ENCODE measurements at places on chromosomes 1 and 21.

DNA sequence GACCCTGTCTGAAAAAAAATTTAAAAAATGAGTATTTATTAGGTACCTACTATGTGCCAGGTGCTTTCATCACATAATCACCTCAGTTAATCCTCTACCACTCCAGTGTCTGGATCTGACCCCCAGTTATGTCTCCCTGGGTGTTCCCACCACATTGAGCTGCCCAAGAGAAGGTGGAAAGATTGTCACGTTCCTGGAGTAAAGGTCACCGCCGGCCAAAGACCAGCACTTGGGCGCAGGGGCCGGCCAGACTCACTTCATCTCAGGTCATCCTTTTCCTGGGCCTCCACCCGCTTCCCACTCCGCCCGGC, 714 bp downstream of the PYCR2 start:
- no peak for DNase-seq

DNA sequence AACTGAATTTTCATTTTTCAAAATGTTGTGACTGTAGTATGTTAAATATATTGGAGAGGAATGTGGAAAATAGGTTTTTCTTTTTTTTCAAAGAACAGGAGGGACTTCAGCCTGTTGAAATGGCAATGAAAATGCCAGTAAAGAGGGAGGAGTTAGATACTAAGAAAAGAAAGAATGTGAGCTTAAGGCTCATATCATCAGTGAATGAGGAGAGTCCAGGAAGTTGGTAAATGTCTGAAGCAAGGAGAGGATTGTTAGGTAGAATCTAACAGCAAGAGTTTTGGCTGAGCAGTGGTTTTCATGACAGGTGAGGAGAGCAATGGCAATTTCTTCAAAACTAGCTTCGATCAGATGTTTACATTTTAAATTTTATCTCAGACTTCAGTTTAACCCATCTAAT, 43.0 kb downstream of the PLA2G4A start:
- no peak for DNase-seq

DNA sequence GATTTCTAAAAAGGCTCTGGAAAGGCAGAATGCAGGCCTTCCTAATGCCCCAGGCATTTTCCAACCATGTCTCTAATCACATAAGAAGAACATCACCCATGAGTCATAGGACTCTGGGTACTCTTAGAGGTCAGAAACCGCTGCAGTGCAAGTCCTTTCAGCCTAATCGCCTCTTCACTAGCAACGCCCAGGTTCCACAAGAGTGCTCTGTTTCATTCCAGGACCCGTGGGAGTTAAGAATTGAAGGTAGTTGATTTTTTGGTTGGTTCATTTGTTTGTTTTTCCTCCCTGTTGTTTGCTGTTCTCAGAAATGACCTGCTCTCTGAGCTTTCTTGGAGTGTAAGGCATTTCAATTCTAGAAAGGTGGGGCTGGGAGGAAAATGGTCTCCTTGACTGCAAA, 123.2 kb downstream of the NR5A2 start:
- DNase-seq: no peak

DNA sequence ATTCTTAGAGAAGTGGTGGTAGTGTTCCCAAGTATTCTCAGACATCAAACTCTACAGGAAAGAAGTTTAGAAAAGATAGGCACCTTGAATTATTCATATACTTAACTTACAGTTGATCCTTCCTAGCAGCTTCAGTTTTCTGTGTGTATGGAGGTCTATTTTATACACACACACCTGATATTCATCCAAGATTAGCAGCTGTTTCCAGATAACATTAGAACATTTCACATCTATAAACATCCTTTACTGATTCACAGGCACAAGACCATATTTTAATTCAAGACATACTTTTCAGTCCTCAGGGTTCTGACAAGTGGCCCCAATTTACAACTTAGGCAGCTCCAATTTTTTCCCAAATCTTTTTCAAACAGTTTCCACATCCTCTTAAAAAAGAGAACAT, 287.8 kb upstream of the USP25 start:
- DNase-seq: no peak

DNA sequence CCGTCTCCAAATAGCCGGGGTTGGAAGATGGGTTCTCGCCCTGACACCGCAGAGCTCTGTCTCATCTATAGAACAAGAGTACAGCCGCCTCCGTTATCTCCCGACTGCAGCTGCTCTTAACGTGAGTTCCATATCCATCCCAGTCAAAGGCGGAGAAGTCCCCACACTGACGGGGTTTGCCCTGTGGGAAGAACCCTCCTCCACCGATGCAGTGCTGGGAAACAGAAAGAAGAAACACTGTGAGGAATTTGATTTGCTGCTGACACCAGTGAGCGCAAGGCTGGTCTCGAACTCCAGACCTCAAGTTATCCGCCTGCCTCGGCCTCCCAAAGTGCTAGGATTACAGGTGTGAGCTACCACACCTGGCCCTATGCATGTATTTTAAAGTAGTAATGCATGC, 9.5 kb downstream of the ITLN2 start:
- no peak for DNase-seq

DNA sequence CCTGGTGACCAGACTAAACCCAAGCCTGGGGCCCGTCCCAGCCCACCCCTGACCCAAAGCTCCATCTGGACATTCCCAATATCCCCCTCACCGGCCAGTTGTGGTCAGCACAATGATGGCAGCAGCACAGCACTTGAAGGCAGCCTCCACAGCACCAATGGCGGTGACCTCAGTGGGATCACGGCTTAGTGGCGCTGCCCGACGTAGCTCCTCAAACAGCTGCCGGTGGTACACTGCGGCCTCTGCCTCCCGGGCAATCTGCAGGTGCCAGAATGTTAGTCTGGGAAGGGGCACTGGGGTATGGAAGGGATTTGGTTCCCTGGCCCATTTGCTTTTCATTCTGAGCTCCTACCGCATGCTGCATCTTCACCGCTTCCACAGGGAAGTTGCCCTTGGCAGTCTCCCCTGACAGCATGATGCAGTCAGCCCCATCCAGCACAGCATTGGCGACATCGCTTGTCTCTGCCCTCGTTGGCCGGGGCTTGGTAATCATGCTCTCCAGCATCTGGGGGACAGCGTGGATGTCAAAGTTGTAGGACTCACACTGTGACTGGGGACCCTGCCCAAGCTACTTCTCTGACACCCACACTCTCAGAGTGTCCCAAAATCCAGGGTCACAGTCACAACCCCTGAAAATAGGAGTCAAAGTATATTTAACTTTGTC, 8.0 kb downstream of the PKLR start:
- DNase-seq: no peak

DNA sequence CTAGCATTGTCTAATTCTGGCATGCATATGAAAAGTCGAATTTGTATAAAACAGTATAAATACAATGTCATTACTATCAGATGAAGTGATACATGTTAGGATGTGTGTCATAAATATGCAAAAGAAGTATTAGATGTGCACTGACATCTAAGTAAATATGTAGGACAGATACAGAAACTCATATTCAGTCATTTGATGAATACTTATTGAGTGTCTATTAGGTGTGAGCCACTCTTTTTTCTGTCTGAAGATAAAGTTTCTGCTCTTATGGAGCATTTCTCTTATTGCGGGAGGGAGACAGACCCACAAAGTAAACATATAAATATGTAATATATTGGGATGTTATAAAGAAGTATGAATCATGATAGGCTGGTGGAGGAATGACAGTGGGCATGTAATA, 426.6 kb upstream of the B3GALT2 start:
- DNase-seq: no peak

DNA sequence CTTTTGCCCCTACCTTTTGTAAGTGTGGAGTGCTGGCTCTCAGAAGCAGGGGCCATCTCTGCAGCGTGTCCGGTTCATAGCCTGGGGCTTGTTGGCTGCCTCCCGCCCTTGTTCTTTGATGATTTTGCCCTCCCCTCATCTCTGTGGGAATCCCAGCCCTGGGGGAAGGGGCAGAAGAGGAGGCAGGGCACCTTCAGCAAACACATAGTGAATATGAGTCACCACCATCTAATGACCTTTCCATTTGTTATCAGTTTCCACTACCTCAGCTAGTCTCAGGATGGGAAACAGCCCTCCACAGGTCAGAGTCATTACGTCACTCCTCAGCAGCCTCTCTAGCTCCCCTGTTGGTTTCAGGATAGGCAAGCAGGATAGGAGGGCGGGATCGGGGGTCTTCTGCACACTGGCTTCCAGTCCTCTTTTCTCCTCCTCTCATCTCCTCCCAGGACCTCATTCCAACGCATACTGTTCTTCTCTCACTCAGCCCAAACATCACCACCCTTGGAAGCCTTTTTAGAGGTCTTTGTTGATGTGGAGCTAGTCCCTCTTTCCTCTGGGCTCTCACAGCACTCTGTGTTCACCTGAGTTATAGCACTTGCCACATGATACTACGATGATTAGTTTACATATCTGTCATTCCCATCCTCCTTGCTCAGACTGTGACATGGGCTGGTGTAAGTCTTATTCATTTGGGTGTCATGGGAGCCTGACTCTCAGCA, 15.8 kb downstream of the GADD45A start:
- no peak for DNase-seq

GRCh38 chr1:51234721-51235425, 1.2 kb upstream of the RNF11 start:
- peak; percentile 71 for DNase-seq

GRCh38 chr1:91345395-91346005, 59.1 kb downstream of the HFM1 start:
- DNase-seq: no peak

DNA sequence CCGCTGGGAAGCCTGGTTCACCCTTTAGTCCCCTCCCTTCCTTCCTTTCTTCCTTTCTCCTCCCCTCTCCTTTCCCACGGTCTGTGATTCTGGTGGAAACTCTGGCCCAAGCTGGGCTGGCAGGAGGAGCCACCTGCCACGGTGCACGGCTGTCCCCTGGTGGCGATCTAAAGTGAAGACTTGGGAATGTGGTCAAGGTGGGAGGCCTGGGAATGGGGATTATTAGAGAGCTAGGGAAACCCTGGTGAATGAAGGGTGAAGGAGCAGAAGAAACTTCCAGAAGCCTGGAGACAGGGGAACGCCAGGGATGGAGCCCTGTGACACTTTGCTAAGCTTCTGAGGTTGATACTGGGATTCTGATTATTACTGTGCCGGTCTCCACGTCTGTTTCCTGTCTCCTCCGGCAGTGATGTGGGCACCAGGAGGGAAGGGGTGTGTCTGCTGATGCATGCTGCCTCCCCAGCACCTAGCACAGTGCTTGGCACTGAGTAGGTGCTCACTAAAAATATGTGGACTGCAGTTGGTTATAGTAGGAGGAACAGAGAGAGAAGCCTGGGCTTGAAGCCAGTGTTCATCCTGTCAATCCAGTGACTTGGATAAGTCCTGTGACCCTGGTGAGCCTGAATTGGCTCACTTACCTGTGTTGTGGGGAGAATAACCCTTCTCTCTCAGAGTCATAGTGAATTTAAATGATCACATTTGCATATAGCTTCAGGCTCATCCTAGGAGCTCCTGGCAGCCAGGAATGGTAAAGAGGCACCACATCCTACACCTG, 71.2 kb upstream of the NBPF3 start:
- peak; percentile 76 for DNase-seq

- DNase-seq: no peak
These were observed 785.2 kb upstream of the B3GALT2 start for GRCh38 chr1:193971595-193971994.

GRCh38 chr1:51627672-51628071, 10.8 kb downstream of the OSBPL9 start:
- no peak for DNase-seq

- DNase-seq: no peak
These were observed 136.4 kb downstream of the AKT3 start for GRCh38 chr1:243713470-243714186.

DNA sequence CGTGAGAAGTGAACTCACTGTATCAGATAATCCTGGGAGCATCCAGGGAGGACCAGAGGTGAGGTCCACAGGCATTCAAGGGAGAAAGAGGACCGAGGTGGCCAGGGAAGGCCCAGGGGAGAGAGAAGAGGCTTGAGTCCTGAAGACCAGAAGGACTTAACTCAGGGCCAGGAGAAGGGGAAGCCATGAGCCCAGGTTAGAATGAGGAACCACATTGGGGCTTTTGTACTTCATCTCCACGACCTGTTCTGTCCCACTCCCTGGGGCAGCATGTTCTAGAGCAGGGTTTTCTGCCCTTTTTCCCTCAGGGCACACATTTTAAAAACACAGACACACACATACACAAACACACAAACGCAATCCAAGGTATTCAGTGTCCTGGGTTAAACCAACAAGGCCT, 8.4 kb downstream of the LGR6 start:
- DNase-seq: no peak

GRCh38 chr1:232648316-232648715, 18.4 kb upstream of the SIPA1L2 start:
- DNase-seq: no peak

GRCh38 chr1:202592146-202592545, 118.1 kb downstream of the SYT2 start:
- no peak for DNase-seq

DNA sequence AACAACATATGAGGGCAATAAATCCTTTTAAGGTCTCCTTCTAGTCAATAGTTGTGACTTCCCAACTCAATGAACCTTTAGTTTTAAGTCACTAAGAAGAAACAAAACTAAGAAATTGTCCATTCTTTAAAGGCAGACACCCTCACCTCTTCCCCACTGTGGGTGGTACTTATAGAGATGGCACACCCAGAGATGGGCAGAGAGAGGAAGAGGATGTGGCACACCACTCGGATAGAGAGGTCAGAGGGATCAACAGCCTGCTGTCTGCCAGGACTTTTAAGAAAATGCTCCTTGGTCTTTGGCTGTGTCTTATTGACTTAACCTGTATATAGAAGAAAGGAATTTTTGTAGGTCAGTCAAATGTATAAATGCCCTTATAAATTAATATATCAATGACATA, 45.1 kb downstream of the FASLG start:
- DNase-seq: no peak

- DNase-seq: no peak
These were observed 17.5 kb downstream of the PTGS2 start for GRCh38 chr1:186662752-186663151.

GRCh38 chr21:45281411-45282282, 6.0 kb downstream of the POFUT2 start:
- DNase-seq: peak; percentile 46

DNA sequence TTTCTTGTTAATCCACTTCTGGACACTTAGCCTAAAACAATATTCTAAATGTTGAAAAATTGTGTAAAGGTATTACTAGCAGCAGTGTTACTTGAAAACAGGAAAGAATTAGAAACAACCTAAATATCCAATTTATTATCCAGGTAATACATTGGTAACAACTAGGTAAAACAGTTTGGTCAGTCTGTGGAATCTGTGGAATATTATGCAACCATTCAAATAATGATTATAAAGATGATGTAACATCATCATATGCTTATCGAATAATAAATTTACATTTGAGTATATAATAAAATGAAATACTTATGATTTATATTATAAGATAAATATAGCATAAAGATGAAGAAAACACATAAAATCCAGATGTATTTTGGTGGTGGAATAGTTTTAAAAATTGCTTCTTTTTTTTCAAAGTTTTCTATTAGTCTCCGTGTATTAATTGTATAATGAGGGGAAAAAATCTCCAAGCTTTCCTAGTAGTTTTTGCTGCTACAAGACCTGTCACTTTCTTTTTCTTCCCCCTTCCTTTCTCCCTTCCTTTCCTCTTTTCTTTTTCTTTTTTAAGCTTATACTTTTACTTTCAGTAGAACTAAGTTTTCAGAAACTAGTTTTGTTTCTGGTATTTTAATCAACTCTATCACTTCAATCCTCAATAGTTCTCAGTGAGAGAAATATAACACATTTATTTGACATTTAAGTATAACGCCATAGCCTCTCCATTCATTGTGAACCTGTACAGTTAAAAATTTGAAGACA, 197.8 kb upstream of the HMCN1 start:
- DNase-seq: no peak

GRCh38 chr1:219731771-219732170, 118.9 kb upstream of the ZC3H11B start:
- no peak for DNase-seq

GRCh38 chr1:1302006-1302430, 5.7 kb downstream of the ACAP3 start:
- DNase-seq: no peak
